Endothelial cell (in vitro differentiated cells): ENCODE measurements at places on chromosomes 16 and 17.
A peak's percentile ranks its signal among the peaks of the same experiment; 100 is the strongest.

- no peak for DNase-seq
Measured at GRCh38 chr16:12099451-12100123, 123.1 kb downstream of the SNX29 start.

- DNase-seq: no peak
Measured at GRCh38 chr17:352421-353212, at the start of gene RPH3AL. Gene RPH3AL (minus strand): TSS chr17:352807. CDS start chr17:327543, 25,264 bp downstream.

- DNase-seq: no peak
Measured at GRCh38 chr17:75287221-75287620, 2.0 kb downstream of the SLC25A19 start.

GRCh38 chr17:79541056-79541850 lies 69.6 kb downstream of the RBFOX3 start:
- no peak for DNase-seq

- peak; percentile 81 for DNase-seq
Measured at GRCh38 chr17:32936894-32937500, 9.0 kb downstream of the TMEM98 start.

DNA sequence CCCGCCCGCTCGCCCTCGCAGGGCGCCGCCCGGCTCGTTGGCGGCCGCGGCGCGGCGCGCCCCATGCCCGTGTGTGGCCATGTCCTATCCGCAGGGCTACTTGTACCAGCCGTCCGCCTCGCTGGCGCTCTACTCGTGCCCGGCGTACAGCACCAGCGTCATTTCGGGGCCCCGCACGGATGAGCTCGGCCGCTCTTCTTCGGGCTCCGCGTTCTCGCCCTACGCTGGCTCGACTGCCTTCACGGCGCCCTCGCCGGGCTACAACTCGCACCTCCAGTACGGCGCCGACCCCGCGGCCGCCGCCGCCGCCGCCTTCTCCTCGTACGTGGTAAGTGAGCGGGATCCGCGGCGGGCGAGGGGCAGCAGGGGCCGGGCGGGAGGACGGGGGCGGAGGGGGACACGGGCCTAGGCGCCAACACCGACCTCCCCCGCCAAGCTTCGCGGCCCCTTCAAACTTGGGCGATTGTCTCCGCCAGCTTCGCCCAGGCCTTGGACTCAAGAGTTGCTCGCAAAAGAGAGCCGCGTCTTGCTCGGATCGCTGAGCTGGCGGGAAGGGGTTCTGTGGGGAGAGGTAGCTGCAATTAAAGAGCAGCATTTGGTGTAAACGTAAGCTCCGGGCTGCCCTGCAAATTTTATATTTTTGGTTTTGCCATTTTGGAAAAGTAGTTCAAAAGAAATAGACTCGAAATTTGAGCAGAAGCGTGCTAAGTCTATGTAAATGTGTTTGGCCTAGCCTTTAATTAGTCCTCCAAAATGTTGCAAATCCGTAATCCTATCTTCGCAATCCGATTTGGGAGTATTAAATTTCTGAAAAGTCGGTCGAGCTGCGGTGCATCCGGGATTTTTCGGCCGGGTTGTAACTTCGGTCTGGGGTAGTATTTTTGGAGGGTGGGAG lies 702 bp downstream of the IRX5 start:
- DNase-seq: peak; percentile 46

DNA sequence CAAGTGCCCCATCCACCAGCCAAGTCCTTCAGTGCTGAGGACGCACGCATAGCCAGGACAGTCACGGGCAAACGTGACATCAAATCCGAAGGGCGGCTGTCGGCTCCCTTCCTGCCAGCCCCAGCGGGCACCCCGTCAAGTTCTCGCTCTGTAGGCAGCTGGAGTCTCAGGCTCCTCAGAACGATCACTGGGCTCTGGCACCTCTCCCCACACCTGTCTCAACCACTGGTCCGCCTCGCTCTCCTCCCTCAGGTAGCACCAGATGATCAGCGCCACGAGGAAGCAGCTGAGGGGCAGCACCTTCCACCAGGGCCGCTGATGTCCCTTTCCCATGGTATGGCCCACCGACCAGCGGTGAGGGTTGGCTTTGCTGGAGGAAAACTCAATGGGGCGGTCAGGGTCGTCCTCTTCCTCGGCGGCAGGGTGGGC lies 422 bp downstream of the UQCC4 start:
- no peak for DNase-seq

- DNase-seq: no peak
Measured at GRCh38 chr16:28108590-28109247, 45.2 kb upstream of the GSG1L start.

GRCh38 chr17:44688200-44688599 lies 1.4 kb downstream of the CCDC43 start:
- DNase-seq: no peak

DNA sequence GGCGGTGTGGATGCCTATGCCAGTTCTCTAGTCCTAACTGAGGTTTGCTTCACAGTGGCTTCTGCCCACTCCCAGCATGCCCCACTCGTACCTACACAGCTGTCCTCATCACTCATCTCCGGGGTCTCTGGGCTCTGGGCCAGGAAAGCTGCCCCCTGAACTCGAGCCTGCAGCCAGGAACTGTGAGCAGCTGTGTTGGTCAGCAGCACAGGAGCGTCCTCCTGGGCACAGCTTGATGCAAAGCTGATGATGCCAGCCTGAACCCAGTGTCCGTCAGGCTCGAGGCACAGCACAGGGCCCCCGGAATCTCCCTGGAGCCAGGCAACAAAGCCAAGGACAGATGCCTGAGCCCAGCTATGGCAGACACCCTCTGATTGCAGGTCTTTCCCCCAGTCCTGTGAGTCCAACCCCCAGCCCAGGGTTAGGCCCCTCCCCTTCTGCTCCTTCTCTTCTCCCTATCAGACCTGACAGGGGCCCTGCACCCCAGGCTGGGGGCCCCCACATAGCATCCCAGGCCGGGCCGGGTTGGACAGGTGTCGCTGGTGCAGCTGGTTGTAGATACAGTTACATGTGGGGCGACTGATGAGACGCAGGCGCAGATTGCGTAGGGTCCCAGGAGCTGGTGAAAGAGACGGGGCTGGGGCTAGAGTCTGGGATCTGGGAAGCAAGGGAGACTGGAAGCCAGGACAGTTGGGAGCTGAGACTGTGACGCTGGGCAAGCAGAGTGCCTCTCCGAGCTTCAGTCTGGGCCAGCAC lies 2.7 kb downstream of the PRSS53 start:
- no peak for DNase-seq
